ENCODE measurements at places on chromosomes 6 and 20. TPM values are rescaled to one million over a fixed set of nuclear protein-coding genes. Genes with fewer than 3 reads are reported as not detected.

The TRIM15 gene
- total RNA-seq: not detected

The MOXD1 gene
- total RNA-seq: not detected

The CRISP3 gene
- not detected for total RNA-seq

The BMP2 gene
- not detected for total RNA-seq

The STXBP5 gene
- 16.1 TPM for total RNA-seq

The OPRL1 gene
- 0.75 TPM for total RNA-seq

The ASXL1 gene
- total RNA-seq: 134 TPM

The AVP gene
- total RNA-seq: not detected

The SEMG1 gene
- total RNA-seq: not detected

The TBP gene
- 26.8 TPM for total RNA-seq

DNA sequence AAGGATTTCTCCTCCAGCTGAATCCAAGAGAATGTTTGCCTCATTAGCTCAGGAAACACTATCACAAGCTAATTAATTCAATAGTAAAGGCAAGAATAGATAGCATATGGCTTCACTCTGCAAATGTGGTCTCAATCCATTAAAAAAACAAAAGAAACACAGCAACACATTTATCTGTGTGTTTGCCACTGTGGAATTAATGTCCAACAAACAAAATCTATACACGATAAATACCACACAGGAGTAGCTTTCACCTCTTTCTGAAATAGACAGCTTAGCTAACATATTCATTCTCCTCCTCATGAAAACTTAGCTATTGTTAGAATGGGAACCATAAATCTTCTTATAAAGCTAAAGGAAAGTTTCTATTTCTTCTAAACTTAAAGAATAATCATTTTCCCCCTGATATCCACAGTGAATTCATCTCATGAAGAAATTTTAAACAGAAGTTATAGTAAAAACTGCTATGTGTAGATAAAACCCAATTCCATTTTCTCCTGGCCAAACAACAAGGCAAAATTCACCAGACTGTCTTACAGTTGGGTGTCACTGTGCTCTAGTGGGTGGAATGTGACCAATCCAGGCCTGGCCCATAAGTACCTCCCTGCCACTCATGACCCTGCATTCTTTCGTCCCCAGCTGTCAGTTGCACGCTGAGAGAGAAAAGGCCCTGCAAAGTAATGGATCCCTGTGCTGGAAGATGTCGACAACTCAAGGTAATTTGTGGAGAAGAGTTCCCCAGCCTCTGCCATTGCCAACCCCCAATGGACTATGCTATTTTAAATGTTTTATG is 92.9 kb upstream of the NRSN1 start:
- no peak for DNase-seq

DNA sequence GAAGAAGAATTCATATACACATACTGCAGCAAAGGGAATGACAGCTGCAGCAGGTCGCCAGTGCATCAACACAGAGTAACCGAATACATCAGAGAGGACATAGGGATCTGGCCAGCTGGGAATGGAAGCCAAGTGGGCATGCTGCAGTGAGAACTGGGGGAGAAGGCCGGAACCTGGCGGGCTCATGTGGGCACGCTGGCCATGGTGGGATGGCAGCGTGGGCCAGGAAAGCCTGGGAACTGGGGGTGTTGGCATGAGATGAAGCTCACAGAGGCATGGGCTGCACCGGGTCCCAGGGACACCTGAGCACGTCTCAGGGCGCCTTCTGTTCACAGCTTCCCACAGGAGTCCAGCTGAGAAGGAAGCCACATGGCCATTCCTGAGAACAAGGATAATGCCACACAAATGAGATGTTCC is 139.5 kb upstream of the AGPAT4 start:
- DNase-seq: no peak

DNA sequence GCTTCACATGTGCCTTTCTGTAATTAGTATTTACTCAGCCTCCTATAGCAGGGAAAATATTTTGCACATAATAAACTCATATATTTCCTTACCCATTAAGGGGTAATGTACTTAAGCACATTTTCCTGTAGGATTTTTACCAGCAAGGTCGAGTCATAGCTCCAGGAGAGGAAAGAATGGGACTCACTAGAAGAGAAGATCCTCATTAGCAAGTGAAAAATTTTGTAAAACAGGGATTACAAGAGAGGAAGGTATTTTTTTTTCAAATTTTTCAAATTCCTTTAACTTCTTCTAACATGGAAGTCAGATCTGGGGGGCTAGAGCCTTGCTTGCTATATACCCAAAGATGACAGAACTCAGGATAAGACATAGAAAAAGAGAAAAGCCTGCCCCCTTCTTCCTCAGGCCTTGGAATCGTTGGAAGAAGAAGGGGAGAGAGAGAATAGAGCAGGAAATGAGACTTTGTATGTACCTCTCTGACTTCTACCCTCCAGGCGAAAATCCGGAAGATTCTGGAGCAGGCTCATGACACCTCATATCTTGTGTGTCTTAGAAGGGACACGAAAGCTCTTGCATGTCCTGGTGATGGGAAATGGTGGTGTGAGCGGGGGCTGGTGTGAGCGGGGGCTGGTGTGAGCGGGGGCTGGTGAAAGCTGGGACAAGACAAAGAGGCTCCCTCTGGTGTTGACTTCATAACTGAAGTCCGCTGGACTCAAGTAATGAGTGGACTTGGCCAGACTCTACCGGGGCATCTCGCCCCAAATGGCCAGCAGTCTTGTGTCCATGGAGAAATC is 256.9 kb upstream of the PLCB4 start:
- no peak for DNase-seq

- DNase-seq: no peak
Observed at GRCh38 chr20:9417665-9418064, 96.7 kb upstream of the LAMP5 start.

- DNase-seq: no peak
Observed at GRCh38 chr20:17556837-17557674, 12.8 kb upstream of the DSTN start.

- DNase-seq: no peak
Observed at GRCh38 chr20:57198132-57199072, 68.0 kb downstream of the BMP7 start.

DNA sequence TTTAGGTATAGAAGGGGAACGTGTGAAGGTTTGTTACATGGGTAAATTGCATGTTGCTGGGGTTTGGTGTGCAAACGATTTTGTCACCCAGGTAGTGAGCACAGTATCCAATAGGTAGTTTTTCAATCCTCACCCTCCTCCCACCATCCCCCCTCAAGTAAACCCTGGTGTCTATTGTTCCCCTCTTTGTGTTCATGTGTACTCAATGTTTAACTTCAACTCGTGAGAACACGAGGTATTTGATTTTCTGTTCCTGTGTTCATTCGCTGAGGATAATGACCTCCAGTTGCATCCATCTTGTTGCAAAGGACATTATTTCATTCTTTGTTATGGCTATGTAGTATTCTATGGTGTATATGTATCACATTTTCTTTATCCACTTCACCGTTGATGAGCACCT is 11.6 kb upstream of the VNN1 start:
- no peak for DNase-seq

- DNase-seq: no peak
Observed at GRCh38 chr6:164640956-164641355, 668.4 kb downstream of the C6orf118 start.

GRCh38 chr6:108648191-108648590 is 87.5 kb downstream of the FOXO3 start:
- no peak for DNase-seq

- DNase-seq: no peak
Observed at GRCh38 chr6:88358846-88359245, 192.7 kb upstream of the CNR1 start.

- DNase-seq: peak; percentile 98
Observed at GRCh38 chr6:44246663-44247337, at the start of gene HSP90AB1. Gene HSP90AB1, plus strand, starts transcription at chr6:44247101. Its CDS starts 1,529 bp downstream, at chr6:44248630.

DNA sequence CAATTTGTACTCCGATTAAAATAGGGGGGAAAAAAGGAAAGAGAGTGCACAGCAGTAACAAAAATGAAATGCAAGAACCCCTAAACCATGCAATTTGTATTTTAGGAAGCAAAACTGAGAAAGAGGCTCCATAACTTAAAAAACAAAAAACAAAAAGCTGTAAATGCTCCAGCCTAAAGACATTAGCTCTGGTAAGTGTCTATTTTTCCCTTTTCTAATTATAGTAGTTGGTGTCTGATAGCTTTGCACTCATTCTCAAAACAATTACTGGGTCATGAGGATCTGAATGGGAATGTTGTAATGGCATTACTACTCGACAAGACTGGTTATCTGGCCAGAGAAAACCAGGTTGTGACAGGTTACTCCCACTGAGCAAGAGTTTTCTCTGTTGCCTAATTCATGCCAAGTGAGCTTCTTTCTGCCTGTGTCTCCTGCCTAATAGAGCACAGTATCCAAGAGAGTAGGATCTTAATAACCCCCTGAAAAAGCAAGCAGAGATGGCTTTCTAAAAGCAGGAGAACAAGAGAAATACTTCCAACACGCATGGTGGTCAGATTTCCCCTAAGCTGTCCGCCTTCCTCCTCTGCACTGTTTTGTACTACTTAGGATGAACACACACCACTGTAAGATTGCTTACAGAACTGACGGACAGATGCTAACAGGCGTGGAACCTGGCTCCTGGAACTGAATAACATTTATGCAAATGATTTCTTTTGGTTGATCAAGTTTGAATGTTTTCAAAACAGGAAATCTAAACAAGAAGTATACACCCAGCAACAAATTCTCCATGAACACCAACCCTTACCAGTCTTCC is 86.4 kb downstream of the FKBP5 start:
- no peak for DNase-seq

GRCh38 chr20:43409577-43409913 is 48.2 kb upstream of the SRSF6 start:
- DNase-seq: no peak

- DNase-seq: no peak
Observed at GRCh38 chr6:41736186-41736733, 852 bp upstream of the TFEB start.
